ENCODE measurements at places on chromosomes 5 and 9.

DNA sequence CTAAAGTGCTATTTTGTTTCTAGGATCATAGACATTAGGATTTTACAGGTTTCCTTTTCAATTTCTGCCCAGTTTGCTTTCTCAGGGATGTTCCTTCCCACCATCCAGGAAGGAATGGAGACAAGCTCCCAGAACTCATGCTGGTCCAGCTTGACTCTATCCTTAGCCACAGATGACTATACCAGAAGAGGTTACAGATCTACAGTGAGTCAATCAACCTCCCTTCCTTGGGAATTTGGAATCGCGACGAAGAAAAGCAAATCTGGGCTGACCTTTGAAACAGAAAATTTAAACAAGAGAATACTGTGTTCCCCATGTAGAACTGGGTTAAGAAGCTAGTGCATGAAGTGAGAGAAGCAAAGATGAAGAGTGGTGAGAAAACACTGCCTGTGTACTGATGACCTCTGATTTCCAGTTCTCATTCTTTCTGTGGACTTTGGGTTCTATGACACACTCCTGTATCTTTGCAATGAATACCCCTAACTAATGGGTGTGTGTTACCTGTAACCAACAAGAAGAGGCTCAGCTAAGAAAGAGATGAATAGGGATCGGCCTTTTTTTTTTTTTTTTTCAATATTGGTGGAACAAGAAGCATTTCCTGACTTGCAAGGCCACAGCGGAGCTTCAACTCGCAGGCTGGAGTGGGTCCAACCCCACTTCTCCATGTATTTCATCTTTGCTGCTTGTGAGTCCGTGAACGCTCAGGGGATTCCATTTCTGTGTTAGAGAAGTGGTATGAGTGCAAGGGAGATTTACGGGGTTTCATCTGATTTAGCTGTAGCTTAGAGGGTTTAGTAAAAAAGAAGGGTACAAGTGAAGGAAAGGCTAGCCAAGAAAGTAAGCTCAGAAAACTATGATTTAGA is 563.9 kb upstream of the CLINT1 start:
- no peak for DNase-seq

GRCh38 chr9:6605202-6605601 is 40.3 kb downstream of the GLDC start:
- DNase-seq = no peak

DNA sequence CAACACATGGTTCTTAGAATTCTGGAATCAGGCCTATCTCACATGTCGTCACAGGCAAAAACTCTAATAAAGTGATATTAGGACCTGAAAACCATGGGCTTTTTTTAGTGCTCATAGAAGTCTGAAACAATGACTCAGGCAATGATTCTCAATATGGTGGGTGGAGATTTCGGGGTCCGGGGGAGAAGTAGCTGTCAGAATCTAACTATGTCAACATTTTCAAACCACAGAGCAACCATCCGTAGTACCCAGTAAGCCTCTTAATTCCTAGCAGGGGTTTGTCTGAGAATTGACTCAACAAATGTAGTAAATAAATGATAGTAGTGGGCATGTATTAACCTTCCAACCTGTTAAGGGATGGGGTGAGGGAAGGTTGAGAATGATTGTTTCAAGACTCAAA is 2.6 kb downstream of the AMACR start:
- peak; percentile 92 for DNase-seq

- DNase-seq = no peak
Observed at GRCh38 chr9:135263511-135263910, 176.0 kb downstream of the OLFM1 start.

DNA sequence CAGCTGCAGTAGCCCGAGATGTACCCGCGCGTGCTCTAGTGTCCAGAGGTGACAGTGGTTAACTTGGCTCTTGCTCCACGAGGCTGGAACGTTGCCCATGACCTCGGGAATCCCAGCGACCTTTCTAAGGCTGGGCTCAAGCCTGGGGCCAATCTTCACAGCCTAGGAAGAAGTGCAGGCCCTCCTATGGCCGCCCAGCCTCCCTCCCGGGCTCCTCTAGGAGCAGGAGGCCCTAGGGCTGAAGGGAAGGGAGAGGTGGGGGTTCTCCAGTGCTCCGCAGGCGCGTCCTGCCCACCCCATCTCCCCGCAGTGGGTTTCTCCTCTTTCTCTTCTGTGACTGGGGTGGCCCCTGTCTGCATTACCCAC is 13.3 kb downstream of the NR2F1 start:
- DNase-seq = no peak

GRCh38 chr5:40429258-40430100 is 250.2 kb upstream of the PTGER4 start:
- peak; percentile 15 for DNase-seq

GRCh38 chr5:115461093-115461492 is 83.5 kb downstream of the FEM1C start:
- no peak for DNase-seq

DNA sequence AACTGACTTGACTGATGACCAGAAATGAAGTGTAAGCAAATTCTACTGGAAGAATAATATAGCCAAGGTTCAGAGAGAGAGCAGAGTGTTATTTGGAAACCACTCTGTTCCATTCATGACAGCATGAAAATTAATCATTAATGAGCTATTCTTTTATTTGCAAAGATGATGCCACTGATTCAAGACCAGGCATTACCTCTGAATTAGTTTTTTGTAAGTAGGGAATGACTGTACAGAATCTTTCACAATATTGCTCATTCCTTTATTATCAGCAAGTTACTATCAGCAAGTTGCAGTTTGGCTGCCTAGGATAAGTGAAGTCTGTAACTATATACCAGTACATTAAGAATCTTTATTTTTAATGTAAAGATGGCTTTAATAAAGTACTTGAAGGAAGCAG is 75.1 kb upstream of the RGMB start:
- peak; percentile 34 for DNase-seq

- no peak for DNase-seq
Observed at GRCh38 chr9:94907264-94907936, 180.9 kb downstream of the AOPEP start.

DNA sequence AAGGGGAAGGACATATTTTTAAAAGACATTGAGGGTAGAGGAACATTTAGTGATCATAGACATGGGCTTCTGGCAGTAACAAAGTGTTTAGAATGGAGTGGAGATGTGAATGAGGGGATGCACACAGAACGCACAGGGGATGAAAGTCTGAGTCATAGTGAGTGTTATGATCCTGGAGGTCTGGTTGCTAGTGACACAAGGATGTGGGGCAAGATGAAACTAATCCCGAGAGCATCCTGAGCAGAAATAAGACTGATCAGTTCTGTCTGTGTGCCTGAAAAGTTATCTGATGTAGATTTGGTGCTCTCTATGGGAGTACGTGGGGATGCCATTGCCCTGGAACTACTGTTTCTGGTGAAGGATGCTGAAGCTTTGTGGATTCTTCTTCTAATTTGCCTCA is 141.1 kb downstream of the CHSY3 start:
- DNase-seq = no peak

DNA sequence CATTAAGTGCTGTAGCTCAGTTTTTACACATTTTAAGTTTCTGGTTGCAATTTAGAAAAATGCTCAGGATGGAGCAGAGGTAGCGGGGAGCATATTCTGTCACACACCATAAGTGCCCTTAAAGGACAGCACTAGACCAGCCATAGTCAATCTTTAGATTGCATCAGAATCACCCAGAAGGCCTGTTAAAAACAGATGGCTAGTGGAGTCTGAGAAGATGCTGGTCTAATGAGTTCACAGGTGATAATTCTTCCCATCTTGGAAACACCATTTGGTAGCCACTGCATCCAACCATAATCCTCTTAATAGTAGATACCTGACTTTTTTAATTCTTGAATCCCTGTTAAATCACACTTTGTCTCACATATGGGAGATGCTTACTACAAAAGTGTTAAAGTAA is 113.2 kb downstream of the CDH18 start:
- DNase-seq = no peak

DNA sequence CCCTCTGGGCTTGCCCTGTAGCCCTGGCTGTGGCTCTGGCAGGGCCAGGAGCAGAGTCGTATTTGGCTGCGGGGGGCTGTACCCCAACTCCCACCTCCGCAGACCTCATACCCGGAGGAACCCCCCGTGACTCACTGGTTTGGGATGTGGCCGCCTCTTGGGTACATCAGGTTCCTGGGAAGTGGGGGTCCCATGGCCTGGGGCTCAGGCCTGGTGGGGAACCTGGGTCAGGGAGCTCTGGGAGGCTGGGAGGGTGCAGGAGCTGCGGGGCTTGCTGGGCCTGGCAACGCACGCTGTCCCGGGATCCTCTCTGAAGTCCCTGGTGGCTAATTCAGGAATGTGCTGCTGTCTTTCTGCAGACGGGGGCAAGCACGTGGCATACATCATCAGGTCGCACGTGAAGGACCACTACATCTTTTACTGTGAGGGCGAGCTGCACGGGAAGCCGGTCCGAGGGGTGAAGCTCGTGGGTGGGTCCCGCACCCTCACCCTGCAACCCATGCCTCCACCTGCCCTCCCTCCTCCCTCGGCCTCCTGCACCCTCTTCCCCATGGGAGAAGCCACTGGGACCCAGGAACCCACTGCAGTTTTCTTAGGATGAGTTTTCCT is 2.4 kb downstream of the LCN1 start:
- DNase-seq = no peak

DNA sequence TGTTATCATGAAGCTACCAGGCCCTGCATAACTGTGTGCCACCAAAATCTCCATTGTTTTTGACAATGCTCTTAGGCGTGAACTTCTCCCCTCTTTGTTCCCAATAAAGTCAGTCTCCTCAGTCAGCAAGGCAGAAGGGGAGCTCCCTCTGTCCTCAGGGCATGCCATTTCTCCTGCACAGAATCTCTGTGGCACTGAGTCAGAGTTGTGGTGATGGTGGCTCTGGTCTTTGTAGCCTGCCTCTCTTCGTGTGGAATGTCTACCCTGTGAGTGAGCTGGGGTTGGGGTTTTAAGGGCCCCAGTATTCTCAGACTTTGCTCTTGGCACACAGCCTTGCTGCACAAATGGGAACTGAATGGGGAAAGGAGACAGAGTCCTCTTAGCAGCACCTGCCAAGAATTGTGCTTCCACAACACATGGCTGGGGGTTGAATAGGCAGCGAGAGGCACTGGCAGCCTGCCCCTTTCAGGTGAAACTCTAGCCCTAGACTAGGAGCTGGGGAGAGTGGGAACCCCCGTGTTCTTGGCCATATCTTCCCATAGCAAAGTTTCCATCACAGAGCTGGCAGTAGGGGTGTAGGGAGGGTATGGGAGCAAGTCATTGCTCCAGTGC is 146.6 kb downstream of the SH3GL2 start:
- DNase-seq = no peak

DNA sequence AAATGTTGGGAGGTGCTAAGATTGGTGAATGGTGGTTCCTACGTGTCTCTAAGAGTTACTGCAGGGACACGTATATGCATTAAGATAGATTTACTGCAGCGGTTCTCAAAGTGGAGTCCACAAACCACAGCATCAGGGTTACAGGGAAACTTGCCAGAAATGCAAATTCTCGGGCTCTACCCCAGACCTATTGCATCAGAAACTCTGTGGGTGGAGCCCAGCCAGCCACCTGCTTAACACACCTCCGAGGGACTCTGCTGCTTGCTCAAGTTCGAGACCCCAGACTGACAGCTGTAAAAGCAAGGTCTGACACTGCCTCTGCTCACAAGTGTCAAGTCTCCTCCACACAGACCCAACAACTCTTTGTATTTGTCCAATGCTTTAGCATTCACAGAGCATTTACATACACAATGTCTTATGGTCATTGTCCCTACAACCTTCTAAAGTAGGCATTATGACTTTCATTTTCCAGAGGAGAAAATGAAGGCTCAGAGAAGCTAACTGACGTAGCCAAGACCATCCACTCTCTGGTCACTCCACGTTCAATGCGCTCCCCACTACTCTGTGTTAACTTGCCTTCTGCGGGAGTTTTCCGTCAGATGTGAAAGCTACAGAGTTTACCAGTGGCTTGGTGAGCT is 48.8 kb downstream of the HSD17B3 start:
- no peak for DNase-seq

DNA sequence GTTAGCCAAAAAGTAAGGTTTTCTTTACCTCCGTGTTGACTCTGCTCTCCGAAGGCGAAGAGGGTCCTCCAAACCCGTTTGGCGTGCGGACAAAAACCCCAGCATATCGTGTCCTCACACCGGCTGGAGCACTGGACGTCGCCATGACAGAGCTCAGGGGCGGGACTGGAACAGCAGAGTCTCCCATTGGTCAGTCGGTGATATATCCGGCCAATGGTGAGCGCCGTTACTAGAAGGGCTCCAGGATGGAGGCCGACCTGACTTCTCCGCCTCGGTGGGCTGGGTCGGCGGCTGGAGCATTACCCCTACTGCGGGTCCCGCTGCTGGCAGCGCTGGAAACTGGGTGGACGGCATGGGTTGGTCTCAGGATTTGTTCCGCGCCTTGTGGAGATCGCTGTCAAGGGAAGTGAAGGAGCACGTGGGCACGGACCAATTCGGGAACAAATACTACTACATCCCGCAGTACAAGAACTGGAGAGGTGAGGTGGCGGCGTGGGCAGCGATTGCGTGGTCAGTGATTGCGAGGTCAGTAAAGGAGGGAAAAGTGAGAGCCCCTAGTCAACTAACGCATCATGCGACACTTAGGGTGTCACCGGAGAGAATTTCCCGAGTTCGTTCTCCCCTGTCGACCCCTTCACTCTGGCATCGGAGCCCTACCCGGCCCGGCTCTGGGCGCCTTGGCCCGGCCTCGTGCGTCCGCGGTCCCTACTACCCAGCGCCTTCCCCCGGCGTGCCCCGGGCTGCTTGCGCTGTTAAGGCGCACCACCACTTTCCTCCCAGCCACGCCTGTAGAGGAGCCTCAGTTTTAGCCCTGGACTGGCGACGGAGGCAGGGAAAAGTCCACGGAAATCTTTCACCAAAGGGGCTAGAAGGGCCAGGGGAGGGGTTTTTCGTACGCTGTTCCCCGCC is at the start of the genes ERCC8 and NDUFAF2:
ERCC8 (minus strand) TSS at position 167 of the 909 bp plus-strand sequence; CDS start at position 105, 62 bp downstream.
NDUFAF2 (plus strand) TSS at position 302 of the 909 bp plus-strand sequence; CDS start at position 353, 51 bp downstream.
- DNase-seq = peak; percentile 92

GRCh38 chr5:159976921-159977320 is 32.0 kb upstream of the TTC1 start:
- no peak for DNase-seq

- no peak for DNase-seq
Observed at GRCh38 chr5:138840103-138840502, 35.0 kb downstream of the LRRTM2 start.

- DNase-seq = peak; percentile 64
Observed at GRCh38 chr9:86867804-86868313, 79.4 kb downstream of the GAS1 start.

- no peak for DNase-seq
Observed at GRCh38 chr5:175597718-175598117, 60.2 kb upstream of the HRH2 start.

- DNase-seq = peak; percentile 72
Observed at GRCh38 chr5:149310947-149311658, 34.2 kb upstream of the GRPEL2 start.

DNA sequence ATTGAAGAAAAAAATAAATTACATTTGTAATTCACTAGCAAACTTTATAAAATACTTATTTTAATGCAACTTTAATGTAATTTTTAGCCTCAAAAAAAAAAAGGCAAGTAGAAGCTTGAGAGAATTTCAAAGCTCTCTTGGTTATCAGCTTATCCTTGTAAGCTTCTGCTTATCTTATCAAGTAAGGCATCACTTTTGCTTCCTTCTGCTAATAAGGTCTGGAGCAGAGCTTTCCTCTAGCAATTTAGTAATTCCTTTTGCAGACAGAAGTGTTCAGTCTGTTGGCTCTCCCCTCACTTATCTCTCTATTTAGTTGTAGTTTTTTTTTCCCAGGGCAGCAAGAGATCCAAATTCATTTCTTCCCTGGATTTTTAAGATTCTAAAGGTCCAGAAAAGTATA is 525.0 kb downstream of the ISL1 start:
- DNase-seq = no peak

- no peak for DNase-seq
Observed at GRCh38 chr9:123761905-123762605, 167.9 kb downstream of the DENND1A start.

GRCh38 chr9:96655198-96655851 is at the start of gene PRXL2C:
PRXL2C (minus strand) TSS chr9:96655317; CDS start chr9:96655281, 36 bp downstream.
- DNase-seq = peak; percentile 80
